Gastrocnemius medialis (tissue), 4 donors: ENCODE measurements at places on chromosomes 2 and 18.

DNA sequence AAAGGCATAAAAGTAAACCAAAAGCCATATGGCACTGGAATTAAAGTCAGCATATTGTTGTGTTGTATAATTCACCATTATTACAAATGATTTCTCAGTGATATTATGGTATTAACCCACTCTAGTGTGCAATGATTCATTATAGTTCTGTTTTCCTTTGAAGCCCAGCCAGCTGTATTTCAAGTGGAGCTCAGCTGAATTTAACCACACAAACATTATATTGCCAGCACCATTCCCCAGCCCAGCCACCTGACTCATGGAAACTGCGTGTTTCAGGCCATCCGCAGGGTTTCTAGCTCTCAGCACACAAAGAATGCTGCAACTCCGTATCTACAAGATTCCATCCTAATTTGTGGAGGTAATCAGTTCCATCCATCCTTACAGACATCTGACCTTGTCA is 166.8 kb upstream of the CHAC2 start:
- no peaks in the 10 kb centered on the region for H3K4me1 ChIP-seq
- H3K27ac ChIP-seq = no peak overlapping the region
- no peak overlapping the region for H3K4me3 ChIP-seq
- H3K27me3 ChIP-seq = no peaks in the 10 kb centered on the region
- DNase-seq = no peak

GRCh38 chr2:240309214-240309613 is 126.2 kb upstream of the GPC1 start:
- H3K4me1 ChIP-seq = no peaks in the 10 kb centered on the region
- H3K27ac ChIP-seq = no peak overlapping the region
- H3K36me3 ChIP-seq = no peaks in the 10 kb centered on the region
- no peak overlapping the region for H3K4me3 ChIP-seq
- H3K27me3 ChIP-seq = no peaks in the 10 kb centered on the region

GRCh38 chr2:153386481-153386897 is 92.1 kb downstream of the RPRM start:
- H3K4me1 ChIP-seq = no peaks in the 10 kb centered on the region
- no peaks in the 10 kb centered on the region for H3K36me3 ChIP-seq

DNA sequence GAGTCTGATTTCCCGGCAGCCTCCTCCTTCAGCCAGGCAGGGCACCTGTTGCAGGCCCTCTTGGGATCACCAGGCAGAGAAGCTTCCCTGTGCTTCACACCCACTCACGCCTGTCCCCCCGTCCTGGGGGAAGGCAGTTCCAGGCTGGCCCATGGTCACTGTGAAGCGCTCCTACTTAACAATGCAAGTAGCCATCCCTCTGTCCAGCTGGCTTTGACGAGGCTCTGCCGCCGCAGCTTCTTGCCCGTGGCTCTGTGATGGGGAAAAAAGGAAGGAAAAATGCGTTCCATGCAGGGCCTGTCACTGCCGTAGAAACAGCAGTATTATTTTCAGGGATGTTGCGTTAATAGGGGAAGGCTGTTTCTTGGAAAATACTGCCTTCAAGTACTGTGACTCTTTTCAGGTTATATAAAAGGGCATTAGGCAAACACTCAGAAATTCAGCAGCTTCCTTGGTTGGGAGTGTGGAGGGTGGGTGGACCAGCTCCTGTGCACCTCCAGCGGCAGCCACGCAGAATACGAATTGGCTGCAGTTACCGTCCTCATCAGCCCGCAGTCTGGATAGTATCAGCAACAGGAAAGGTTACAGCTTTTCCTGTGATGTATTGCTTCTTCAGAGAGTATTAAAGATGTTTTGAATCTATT is 232.3 kb downstream of the KLHL29 start:
- H3K4me3 ChIP-seq = peak overlapping the region; percentile 21
- no peaks in the 10 kb centered on the region for H3K27me3 ChIP-seq
- peak; percentile 55 for DNase-seq
- peak overlapping the region; percentile 62 for H3K27ac ChIP-seq
- no peaks in the 10 kb centered on the region for H3K36me3 ChIP-seq

DNA sequence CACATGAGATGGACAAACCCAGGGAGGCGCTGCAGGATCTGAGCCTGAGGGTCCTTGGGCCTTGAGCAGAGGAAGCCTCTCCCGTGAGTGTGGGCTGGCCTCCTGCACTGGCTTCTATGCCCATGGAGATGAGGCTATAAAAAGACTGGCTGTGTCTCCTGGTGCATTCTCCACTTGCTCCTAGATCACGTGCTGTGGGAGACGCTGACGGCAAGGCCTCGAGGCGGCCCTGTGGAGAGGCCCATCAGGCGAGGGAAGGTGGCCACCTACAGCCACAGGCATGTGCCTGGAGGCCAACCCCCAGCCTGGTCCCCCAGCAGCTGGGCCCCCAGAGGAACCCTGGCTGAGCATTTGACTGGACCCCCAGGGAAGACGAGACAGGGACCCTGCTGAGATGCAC is 198.9 kb downstream of the TWIST2 start:
- peak; percentile 22 for DNase-seq
- H3K36me3 ChIP-seq = peaks cover 19% of the 10 kb centered on the region
- no peak overlapping the region for H3K4me3 ChIP-seq
- H3K27ac ChIP-seq = peak overlapping the region; percentile 43
